ENCODE measurements at places on chromosomes 7 and 10. TPM values are rescaled to one million over a fixed set of nuclear protein-coding genes. Genes with fewer than 3 reads are reported as not detected.

The SORCS1 gene
- 7.0 TPM for polyA plus RNA-seq

- no peak for DNase-seq
Measured at GRCh38 chr7:151481650-151482505, 37.8 kb downstream of the RHEB start.

GRCh38 chr7:112546723-112547513, 66.1 kb downstream of the LSMEM1 start:
- DNase-seq: no peak

- DNase-seq: no peak
Measured at GRCh38 chr10:126959431-126959830, 54.2 kb downstream of the DOCK1 start.

DNA sequence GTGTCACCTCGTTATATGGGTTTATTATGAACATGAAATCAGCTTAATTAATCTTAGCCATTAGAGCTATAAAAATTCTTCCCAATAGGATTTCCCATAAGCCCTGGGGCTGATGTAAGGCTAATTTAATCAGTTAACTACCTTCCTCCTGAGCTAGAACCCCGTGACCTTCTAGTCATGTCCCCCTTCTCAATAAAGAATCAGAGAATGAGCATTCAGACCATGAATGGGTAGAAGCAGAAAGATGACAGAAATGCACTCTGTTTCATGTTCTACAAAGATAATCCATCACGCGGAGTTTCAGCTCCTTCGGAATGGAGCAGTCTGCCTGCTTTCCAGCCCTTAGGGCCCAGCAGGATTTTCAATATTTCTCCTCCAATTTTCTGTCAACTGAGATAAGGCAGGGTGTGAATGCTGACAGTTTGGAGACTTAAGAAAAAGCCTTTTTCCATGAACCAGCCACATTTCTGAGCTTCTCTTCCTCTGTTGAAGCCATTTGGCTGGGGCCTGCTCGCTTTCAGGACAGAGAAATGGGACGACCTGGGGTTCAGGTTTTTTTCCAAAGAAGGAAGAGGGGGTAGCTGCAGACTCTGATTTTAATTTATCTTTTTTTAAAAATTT, 211.0 kb downstream of the NEBL start:
- no peak for DNase-seq

The KIF11 gene
- polyA plus RNA-seq: 13.7 TPM

DNA sequence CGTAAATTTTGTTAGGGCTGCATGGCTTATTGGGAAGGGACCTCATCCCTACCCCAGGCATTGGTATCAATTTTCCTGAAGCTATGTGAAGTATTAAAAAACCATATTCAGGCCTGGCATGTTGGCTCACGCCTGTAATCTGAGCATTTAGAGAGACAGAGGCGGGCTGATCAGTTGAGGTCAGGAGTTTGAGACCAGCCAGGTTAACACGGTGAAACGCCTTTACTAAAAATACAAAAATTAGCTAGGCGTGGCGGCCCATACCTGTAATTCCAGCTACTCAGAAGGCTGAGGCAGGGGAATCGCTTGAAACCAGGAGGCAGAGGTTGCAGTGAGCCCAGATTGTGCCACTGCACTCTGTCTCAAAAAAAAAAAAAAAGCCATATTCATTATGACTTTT, 7.1 kb downstream of the TASOR2 start:
- no peak for DNase-seq

- no peak for DNase-seq
Measured at GRCh38 chr10:62109587-62110293, 158.9 kb downstream of the RTKN2 start.

The USP6NL gene
- polyA plus RNA-seq: 17.9 TPM

The HNRNPH3 gene
- 212 TPM for polyA plus RNA-seq

The IGF2BP3 gene
- 50.5 TPM for polyA plus RNA-seq

- DNase-seq: no peak
Measured at GRCh38 chr10:23094786-23095403, 484 bp upstream of the MSRB2 start.

The ALKBH4 gene
- 7.4 TPM for polyA plus RNA-seq

All from muscle of arm (tissue), 14 donors.